GM12891 (cell line): ENCODE measurements at places on chromosomes 6 and 20.
A peak's percentile ranks its signal among the peaks of the same experiment; 100 is the strongest.

DNA sequence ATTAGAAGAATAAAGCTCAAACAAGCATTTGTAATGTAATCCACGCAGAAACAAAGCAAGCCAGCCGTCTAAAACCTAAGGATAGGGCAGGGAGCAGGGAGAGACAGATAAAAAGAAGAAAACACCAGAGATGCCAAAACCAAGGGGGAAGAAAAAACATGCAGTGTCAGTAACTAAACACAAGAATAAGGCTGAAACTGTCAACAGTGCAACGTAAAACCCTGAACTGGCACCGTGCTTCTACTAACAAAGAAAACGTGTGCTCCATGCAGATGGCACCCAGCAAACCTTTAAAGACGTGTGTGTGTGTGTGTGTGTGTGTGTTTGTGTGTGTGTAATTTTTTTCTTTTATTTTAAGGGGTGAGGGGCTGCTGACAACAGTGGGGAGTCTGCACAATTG is 88.4 kb upstream of the TAB2 start:
- no peak for DNase-seq

DNA sequence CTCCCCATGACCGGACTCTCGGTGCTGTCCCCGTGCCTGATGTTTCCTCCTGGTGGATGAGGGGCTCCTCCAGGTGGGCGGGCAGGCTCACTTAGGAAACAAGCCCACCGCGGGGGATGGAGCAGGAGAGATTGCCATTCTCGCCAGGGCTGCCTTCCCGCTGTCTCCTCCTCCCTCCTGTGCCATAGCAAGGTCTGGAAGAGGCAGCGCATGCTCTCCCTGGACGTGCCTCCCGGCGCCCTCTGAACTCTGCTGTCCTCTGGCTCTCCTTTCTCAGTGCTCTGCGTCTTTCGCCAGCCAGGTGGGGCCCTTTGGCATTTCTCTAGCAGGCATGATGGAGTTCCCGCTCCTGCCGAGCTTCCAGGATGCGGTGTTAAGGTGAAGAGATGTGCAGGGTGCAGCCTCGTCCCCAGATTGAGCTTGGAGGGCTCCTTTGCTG is 17.4 kb upstream of the NPEPL1 start:
- DNase-seq, result no peak

DNA sequence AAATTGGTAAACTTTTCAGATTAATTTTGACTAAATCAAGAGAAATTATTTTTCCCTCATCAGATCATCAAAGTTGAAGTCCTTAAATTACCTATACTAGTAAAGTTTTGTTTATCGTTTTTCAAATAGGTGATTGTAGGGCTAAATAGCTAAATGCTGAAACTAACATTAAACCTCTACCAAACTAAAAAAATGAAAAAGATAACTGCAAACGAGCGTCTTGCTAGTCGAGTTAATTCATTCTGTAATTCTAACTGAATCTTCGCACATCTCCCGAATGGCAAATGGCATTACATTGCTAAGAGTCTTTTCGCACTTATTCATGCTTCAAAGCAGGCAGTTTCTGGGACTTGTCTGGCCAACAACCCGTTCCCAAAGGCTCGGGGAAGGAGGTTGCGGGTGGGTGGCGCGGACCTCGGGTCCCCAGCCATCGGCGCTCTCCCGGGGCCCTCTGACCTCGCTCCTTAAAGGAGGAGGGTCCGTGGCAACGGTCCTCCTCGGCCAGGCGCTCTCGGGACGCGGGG is 43.8 kb downstream of the POPDC3 start:
- no peak for DNase-seq

- no peak for DNase-seq
These were observed 305.9 kb downstream of the CLIC5 start for GRCh38 chr6:45709781-45710220.

DNA sequence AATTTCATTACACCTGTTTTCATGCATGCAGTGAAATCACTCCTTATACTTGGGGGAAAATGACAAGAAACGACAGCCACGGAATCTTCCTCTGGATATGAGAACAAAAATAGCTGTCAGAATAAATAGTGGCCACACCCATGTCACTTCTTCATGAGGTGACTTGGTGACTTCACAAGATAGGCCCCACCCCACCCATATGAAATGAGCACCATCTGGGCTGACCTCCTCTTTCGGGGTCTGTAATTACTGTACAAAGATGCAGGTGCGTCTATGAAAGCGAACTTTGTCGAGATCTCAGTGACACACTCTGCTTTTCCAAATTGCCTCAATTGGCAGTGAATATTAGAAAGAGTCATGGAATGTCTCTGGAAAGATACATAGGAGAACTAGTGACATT is 184.2 kb upstream of the CCN2 start:
- DNase-seq, result no peak

GRCh38 chr6:110101885-110102284 is 77.6 kb downstream of the WASF1 start:
- peak; percentile 15 for DNase-seq

GRCh38 chr6:56940463-56940862 is 14.4 kb upstream of the BEND6 start:
- DNase-seq, result no peak

- DNase-seq, result no peak
These were observed 109.2 kb downstream of the ESR1 start for GRCh38 chr6:151916680-151917164.

- DNase-seq, result no peak
These were observed 122.2 kb downstream of the FYN start for GRCh38 chr6:111750753-111751673.

DNA sequence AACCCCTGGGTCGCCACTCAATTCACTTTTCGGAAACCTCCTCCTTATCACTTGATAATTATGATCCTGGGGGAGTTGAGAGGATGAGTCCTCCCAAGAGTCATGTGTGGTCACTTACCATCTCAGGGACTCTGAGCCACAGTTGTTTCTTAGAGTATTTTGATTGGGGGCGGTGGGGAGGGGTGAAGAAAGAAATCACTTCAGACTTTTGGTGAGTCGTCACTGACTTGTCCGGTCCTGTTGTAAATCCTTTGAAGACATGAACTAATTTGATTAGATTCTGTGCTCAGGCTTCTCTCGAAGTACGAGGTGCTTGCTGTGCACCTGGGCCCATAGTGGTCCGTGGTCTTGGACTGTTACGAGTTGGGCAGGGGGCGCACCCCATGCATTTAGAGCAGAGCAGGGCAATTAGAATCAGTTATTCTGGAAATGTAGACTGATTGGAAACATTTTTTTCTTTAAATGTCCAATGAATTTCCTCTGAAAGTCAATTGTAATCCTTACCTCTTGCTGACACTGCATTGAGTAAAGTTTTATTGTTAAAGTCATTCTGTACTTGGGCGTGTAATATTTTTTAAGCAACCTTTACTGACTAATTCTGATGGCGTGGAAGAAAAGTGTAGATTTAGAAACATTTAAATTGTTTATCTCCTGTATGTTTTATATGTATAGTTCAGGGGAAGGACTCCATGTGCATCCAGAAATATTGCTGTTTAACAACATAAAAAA is 173.4 kb downstream of the SLC16A10 start:
- DNase-seq, result no peak

DNA sequence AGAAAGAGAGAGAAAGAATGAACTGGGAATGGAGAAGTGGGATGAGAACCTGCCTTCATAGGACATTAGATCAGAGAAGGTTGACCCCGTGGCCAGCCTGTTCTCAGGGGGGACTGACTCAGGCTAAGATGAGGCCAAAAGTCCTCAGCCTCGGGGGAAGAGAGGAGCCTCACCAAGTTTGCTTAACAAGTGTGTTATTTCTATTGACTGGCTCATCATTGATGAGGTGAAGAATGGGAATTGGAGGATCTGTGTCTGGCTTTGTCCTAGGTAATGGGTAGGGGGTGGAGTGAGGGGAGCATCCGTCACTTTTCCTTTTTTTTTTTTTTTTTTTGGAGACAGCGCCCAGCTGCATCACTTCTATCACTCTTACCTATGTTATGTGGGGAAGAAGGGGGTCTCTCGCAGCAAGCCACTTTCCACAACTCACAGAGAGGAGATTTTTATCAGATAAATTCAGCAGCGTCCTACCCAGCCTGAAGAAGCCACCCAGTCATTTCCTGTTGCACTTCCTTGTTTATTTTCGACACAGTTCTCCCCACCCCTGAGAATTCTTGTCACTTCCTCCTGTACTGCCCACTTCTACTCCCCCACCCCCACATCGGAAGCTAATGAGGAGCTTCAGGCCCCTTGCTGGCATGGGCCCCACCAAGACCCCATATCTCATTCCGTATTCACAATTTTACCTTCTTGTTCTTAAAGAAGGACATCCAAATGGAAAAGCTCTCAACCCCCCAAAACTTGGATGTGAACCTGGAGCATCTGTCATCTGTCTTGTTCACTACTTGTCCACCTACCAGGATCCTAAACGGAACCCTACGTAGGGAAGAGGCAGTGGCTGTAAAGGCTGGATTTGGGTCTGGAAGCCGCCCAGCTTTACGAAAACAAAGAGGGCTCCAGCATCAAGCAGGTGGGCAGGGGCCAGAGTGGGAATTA is 2.8 kb upstream of the RNASET2 start:
- no peak for DNase-seq

- DNase-seq, result no peak
These were observed 61.2 kb downstream of the TNFAIP3 start for GRCh38 chr6:137928286-137928685.

GRCh38 chr6:166820070-166820469 is 136.3 kb downstream of the RNASET2 start:
- no peak for DNase-seq

DNA sequence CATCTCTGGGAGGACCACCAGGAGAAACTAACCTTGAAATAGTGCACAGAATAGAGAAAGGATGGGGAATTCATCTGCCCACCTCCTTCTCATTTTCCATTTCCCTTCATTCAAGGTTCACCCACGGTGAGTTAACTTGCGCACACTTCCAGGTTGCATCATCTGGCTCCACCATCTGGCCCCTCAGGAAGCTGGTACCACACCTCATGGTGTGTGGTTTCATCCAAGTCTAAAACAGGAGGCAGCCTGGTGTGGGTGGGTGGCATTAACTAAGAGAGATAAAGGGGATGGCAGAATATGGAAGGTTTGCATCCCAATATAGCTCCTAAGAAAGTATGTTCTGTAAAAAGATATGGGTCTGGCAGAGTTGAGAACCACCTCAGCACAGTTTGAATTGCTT is 3.8 kb downstream of the ZNF334 start:
- DNase-seq, result no peak

GRCh38 chr6:111984081-111984480 is 69.8 kb upstream of the CCN6 start:
- DNase-seq, result no peak
